ENCODE measurements at places on chromosomes 6 and 20.

DNA sequence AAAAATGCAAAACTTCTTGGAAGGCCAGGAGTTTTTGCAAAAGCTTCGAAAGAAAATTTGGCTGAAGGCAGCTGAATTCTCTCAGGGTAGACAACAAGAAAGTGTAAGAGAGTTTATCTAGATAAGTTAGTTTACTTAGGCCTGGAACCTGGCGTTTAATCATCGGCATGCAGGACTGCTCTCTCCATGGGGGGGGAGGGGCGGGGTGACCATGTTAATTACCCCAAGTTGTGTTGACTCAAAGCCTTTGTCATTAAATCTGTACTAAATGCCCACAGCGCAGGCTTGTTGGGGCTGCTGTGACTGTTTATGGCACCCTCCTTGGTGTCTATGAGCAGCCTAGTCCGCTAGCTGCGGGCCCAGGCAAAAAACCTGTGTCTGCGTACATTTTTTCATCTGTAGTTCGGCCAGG is 20.1 kb upstream of the ZNF451 start:
- no peak for DNase-seq

- DNase-seq, result peak; percentile 39
Observed at GRCh38 chr6:42368181-42368580, 83.5 kb downstream of the TRERF1 start.

DNA sequence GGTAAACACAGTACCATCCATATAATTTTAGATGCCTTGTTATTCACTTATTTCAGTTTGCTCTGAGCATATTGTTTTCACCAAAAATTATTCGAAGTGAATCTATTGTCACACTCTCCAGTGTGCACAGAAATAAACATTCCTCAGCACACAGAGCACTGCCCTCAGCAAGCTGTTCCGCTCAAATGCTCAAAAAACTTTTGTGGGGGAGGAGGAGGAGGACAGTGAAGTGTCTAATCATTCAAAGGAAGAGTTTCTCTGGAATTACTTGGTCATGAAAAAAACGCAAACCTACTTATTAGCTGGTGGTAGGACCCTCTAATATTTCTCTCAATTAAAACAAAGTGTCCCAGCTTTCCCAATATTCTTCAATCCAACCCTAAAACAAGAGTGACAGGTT is 88.3 kb downstream of the DTNBP1 start:
- DNase-seq, result no peak

DNA sequence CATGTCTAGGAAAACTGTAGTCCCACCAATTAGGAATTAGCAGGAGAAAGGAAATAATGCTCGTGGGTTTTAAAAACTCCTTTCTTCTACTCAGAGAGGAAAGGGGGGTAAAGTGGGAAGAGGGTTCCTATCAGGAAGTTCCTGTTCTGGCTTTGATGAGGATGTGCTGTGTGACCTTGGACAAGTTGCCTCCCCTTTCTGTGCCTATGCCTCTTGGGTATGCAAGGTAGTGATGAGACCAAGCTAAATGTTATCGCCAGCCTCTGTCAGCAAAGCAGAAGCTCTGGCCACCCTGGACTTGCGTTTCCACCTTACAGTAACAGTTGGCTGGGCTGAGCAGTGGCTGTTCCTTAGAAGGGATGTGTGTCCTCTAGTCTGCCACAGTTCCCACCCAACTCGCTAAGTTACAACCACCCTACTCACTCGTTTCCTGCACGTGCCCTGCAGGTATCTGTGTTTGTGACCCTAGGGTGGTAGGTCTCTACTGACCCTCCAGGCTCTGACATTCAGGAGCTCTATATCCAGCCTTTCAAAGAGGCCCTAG is 110.0 kb downstream of the PREX1 start:
- DNase-seq, result no peak

- DNase-seq, result no peak
Observed at GRCh38 chr6:22643780-22644179, 74.4 kb downstream of the HDGFL1 start.

DNA sequence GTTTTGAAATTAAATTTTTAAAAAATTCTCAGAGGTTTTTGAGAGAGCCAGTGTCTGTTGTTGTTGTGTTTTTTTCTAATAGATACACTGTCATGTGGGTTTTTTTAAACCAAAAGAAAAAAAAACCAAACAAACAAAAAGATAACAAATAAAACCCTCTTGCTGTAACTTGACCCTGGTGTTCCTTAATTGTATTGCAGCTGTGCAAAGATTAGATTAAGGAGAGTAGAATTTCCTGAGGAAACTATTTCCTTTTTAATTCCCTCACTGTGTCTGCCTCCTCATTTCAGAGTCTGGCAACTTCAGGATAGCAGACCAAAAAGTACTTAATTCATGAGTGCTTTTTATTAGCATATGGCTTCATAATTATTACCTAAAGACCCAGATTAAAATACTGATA is 281.9 kb downstream of the EPM2A start:
- no peak for DNase-seq

GRCh38 chr20:46674253-46675083 is 14.8 kb downstream of the TP53RK start:
- no peak for DNase-seq

- DNase-seq, result no peak
Observed at GRCh38 chr20:18077157-18077556, 19.4 kb upstream of the OVOL2 start.

DNA sequence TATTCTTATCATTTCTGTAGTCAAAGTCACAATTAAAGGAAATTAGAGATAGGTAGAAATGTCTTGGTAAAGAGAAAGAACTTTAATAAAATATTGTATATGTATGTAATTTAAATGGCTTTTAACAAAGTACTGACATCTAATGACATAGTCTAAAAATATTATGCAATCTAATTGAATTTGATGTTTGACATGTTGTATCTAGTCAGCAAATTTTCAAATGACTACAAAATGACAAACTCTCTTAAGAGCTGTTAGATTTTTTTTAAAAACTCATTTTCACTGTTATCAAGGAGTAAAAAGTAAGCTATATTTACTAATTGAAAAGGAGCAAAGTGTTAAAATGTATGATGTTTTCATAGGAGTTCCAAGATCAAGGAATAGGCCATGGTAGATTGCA is 176.9 kb downstream of the MEI4 start:
- DNase-seq, result no peak

DNA sequence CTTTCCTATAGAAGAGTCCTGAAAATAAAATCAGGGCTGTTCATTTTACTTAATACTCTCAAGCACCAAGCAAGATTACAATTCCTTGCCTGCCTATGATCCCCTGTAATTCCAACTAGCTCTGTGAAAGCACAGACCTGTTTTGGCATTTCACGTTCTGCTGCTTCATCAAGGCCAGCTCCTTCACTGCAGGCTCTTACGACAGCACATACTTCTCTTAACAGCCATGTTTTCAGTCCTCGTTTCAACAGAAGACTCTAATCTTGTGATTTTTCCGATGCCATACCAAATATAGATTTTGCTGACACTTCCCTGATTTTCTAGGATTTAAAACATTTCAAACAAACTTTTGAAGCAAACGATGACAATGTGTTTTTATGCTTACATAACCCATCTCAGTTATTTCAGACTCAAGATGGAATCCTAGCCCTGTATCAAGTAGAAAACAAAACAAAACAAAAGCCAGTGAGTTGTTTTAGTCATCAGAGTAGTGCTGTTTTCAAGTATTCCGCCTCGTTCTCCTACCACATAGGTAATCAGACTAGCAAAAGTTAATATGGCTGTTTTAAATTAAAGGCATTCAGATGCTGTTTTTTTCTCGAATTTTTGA is 616.5 kb upstream of the CITED2 start:
- DNase-seq, result no peak

DNA sequence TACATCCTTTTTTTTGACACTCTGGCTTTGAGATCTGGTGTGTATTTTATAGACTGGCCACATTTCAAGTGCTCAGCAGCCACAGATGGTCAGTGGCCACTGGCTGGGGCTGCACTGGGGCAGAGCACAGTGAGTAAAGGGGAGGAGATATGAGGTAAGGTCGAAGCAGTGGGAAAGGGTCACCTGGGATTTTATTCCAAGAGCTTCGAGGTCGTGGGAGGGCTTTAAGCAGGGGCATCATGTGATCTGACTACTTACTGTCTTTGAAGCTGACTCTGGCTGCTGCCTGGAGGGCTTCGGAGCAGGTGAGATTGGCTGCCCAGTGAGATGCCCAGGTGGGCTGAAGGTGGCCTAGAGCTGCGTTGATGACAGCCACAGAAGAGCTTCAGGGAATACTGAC is 6.7 kb downstream of the C20orf203 start:
- no peak for DNase-seq

GRCh38 chr6:6655805-6656251 is 67.3 kb downstream of the LY86 start:
- no peak for DNase-seq

- DNase-seq, result no peak
Observed at GRCh38 chr20:14199111-14199510, 138.3 kb downstream of the FLRT3 start.

DNA sequence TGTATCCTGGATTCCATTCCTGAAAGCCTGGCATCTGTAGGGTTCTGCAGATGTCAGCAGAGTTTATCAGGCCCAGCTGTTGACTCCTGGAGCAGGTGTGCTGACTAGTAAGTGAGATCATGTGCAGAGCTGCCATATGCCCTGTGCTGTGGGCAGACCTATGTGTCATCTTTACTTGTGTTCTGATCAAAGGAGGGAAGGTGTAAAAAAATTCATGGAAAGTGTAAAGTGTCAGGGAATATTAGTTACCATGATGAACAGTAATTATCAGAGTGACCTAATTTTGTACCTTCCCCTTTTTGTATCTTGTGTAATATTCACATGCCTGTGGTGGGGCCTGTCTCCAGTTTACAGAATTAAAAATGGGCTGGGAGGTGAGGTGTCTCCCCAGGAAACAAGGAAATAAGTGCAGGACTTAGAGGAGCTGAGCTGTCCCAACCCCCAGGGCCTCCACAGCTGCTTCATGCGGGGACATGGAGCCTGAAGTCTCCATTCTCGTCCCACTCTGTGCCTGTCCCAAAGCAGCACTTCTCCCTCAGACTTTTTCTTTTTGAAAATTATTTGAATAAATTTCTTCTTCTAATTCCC is 148.2 kb upstream of the GGTLC1 start:
- DNase-seq, result no peak

- no peak for DNase-seq
Observed at GRCh38 chr6:2534406-2535042, 216.2 kb downstream of the MYLK4 start.

- DNase-seq, result peak; percentile 21
Observed at GRCh38 chr6:26272171-26272637, 92.8 kb upstream of the BTN3A2 start.

DNA sequence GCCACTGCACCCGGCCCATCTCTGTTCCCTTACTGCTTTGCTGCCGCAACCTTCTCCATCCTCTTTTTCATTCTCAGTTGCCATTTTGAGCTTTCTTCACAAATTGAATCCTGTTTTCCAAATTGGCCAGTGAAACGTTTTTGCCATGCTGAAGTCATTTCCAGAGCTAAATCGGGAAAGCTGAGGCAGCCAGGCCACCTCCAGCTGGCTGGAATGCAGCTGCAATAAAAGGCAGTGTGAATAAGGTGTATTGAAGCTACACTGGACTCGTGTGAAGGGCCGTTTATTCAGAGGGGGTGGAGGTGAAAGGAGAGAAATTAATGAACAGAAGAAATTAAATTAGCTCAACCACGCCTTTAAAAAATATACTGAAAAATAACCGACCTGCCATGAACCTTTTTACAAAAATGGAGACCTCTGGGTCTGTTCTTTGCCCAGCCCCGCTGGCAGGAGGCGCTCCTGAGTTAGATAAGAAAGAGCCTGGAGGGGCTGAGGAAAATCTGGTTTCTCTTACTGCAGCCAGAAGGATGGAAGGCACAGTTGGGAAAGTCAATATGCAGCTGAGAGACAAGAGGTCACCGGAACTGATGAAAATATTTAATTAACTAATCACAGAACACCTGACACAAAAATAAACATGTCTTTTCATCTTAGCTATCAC is 283.9 kb downstream of the FOXC1 start:
- DNase-seq, result no peak

DNA sequence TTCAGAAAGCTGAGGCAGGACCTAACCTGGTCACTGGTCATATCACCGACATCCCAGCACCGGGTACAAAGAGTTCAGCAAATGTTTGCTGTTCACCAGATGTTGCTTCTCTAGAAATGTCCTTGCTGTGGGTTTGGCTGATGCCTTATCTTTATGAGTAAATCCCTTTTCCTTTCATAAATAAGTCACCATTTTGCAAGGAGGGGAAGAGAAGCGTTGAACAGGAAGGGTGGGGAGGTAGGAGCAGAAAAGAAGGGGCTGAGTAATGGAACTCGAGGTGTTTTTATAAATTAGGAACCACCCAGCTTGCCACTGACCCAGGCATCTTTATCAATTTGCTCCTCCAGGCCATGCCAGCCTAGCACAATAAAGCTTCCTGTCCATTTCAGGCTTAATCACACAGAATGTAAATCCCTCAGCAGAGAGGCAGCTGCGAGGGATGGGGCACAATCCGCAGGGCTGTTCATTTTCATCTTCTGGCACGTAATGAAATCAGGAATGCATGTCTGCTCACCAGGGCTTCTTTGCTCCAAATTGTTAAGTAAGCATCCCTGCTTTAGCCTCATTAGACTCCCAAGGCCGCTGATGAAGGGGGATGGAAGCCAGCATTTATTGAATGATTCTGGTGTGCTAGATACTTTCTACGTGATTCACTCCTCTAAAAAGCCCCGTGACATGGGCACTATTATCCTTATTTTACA is 371.9 kb upstream of the CHD6 start:
- DNase-seq, result no peak

DNA sequence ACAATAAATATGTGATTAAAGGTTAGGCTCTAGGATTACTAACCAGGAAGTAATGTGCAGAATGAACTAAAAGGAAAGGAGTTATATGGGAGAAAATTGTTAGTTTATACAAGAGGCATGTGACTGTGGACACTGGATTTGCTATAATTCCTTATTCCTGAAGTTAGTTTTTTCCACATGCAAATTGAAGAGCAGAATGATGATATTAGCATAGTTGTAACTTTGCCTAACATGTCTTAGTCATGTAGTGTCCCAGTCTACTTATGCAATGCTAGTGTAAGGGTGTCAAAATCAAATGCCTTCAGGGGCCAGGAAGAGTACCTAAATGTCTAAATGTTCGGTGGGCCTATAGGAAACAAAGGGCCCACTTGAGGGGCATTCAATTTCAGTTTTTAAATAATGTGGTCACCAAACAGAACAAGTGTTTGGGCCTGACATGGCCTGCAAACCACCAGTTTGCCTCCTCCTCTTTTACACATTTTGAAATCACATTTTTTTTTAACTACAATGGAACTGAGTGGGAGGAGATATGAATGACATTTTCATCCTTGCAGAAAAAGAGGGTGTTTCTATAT is 28.0 kb upstream of the CEP85L start:
- no peak for DNase-seq

Data from activated T-helper 1 cell treated with anti-CD3 and anti-CD28 coated beads, Interleukin-2, amount 50 U/mL, for 16 hours (primary cell).